ENCODE measurements at places on chromosomes 3 and 15. TPM values are rescaled to one million over a fixed set of nuclear protein-coding genes. Genes with fewer than 3 reads are reported as not detected.

ZIC1 gene
- not detected for total RNA-seq

DNA sequence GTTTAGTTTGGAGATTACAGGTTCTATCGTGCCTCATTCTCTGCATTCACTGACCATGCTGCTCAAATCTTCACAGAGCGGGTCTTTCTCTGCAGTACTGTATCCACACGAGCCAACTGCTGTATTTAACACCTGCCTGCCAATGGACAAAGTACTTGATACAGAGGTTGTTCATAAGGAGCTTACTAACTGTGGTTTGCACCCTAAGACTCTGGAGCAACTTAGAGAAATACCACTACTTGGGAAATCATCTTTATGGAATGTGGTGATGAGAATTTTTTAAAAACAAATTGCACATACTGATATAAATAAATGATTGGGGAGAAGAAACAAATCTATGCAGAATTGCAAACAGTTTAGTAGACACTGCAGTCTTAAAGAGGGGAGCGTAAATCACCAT lies 90.0 kb downstream of the PPP2R3A start:
- H3K27ac ChIP-seq: no peak overlapping the region
- DNase-seq: no peak
- no peaks in the 10 kb centered on the region for H3K4me1 ChIP-seq
- no peak overlapping the region for H3K4me3 ChIP-seq
- no peaks in the 10 kb centered on the region for H3K27me3 ChIP-seq

- no peaks in the 10 kb centered on the region for H3K36me3 ChIP-seq
- no peak for DNase-seq
- H3K4me1 ChIP-seq: no peaks in the 10 kb centered on the region
- no peaks in the 10 kb centered on the region for H3K27me3 ChIP-seq
Observed at GRCh38 chr3:30980993-30981392, 86.5 kb upstream of the GADL1 start.

- H3K27me3 ChIP-seq: no peaks in the 10 kb centered on the region
- no peak overlapping the region for H3K4me3 ChIP-seq
- no peaks in the 10 kb centered on the region for H3K36me3 ChIP-seq
- H3K4me1 ChIP-seq: no peaks in the 10 kb centered on the region
Observed at GRCh38 chr3:97125902-97126499, 311.6 kb downstream of the EPHA6 start.

DNA sequence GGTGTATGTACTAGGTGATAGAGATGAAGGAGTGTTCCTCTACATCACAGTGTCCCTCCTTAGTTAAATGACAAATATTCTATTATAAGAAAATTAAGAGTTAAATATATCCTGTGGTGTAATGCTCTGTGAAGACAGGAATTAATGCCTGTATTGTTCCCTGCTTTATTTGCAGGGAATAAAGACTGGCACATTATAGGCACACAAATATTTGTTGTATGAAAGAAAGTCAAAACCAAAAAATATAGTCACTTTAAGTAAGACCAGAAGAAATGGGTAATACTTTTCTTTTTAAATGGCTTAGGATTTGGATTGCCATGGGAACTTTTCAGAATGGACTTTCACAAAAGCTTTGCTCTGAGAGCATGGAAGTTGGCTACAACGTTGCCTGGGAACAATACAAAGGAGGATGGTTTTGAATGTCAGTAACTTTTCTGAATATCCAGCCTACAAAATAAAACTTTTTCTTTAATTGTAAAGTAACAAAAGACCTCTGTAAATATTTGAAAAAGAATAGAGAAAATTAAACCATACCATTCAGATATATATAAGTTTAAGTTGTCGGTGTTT lies 158.0 kb upstream of the P2RY1 start:
- no peak overlapping the region for H3K27ac ChIP-seq
- H3K4me3 ChIP-seq: no peak overlapping the region
- H3K4me1 ChIP-seq: peaks cover 2% of the 10 kb centered on the region
- H3K27me3 ChIP-seq: no peaks in the 10 kb centered on the region
- no peaks in the 10 kb centered on the region for H3K36me3 ChIP-seq
- no peak for DNase-seq

MUC20 gene
- total RNA-seq: 0.81 TPM

GOLGA8G gene
- total RNA-seq: not detected

- no peaks in the 10 kb centered on the region for H3K27me3 ChIP-seq
- H3K4me3 ChIP-seq: no peak overlapping the region
- H3K27ac ChIP-seq: no peak overlapping the region
- no peak for DNase-seq
Observed at GRCh38 chr3:131883086-131883485, 151.7 kb downstream of the CPNE4 start.

PIAS1 gene
- 32.3 TPM for total RNA-seq

BFSP2 gene
- not detected for total RNA-seq

DNA sequence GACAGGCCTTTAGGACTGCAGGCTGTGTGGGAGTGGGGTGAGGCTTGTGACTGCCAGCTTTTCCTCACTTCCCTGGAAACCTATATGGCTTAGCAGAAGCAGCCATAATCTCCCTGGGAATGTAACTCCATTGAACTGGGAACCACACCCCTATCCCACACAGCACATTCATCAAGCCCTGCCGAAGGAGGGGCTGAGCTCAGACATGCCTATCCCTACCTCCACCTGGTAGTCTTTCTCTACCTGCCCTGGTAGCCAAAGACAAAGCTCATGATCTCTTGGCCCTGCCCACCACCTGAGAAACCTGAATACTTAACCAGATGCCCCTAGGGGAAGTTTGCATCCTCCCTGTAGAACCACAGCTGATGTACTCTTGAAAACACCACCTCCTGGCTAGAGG lies 219.8 kb downstream of the UNC13C start:
- H3K36me3 ChIP-seq: no peaks in the 10 kb centered on the region
- H3K4me1 ChIP-seq: no peaks in the 10 kb centered on the region

DNA sequence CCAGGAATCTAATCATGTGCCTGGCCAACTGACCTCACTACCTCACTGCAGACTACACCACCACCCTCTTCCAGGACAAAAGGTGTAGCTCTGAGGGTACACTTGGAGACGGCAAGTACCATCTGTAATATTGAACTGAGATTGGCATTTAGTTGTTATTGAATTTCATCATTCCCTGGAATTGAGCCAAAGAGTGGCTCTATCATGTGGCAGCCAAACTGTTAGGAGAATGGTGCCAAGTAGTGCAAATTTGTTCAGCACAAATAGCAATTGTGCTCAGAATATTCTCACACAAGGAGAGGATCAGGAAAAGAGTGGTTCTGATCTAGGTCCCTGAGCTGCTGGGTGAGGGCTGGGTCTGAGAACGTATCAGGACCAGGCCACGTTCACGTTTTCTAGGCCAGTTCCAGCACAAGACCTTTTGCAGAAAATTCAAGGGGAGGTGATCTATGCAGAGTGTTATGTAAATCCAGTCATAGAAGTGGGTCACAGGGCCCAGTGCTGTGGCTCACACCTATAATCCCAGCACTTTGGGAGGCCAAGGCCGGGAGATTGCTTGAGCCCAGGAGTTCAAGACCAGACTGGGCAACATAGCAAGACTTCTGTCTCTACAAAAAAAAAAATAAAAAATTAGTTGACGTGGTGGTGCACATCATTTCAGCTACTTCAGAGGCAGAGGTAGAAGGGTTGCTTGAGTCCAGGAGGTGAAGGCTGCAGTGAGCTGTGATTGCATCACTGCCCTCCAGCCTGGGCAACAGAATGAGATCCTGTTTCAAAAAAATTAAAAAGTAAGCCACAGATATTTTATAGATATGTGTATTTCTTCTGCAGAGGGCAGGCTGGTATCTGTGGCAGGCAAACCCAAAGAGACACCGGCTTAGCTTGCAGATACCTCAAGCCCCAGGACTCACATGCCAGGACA lies 31.9 kb upstream of the CFAP161 start:
- no peak for DNase-seq
- H3K27ac ChIP-seq: no peak overlapping the region
- H3K27me3 ChIP-seq: no peaks in the 10 kb centered on the region
- peaks cover 13% of the 10 kb centered on the region for H3K4me1 ChIP-seq

- no peak for DNase-seq
- H3K4me3 ChIP-seq: no peak overlapping the region
- no peaks in the 10 kb centered on the region for H3K36me3 ChIP-seq
- H3K27ac ChIP-seq: no peak overlapping the region
- no peaks in the 10 kb centered on the region for H3K4me1 ChIP-seq
Observed at GRCh38 chr15:47027322-47027946, 689.9 kb upstream of the SEMA6D start.

- no peak overlapping the region for H3K4me3 ChIP-seq
- no peaks in the 10 kb centered on the region for H3K36me3 ChIP-seq
- no peak overlapping the region for H3K27ac ChIP-seq
Observed at GRCh38 chr15:68316061-68316804, 38.7 kb downstream of the FEM1B start.

SAMD7 gene
- total RNA-seq: not detected

CACNA2D2 gene
- not detected for total RNA-seq

ZCWPW2 gene
- total RNA-seq: 0.40 TPM

GRCh38 chr3:32310918-32311839 lies 72.7 kb downstream of the CMTM8 start:
- peaks cover 9% of the 10 kb centered on the region for H3K4me1 ChIP-seq
- H3K27me3 ChIP-seq: no peaks in the 10 kb centered on the region
- no peak overlapping the region for H3K27ac ChIP-seq
- H3K36me3 ChIP-seq: no peaks in the 10 kb centered on the region
- no peak for DNase-seq

DNA sequence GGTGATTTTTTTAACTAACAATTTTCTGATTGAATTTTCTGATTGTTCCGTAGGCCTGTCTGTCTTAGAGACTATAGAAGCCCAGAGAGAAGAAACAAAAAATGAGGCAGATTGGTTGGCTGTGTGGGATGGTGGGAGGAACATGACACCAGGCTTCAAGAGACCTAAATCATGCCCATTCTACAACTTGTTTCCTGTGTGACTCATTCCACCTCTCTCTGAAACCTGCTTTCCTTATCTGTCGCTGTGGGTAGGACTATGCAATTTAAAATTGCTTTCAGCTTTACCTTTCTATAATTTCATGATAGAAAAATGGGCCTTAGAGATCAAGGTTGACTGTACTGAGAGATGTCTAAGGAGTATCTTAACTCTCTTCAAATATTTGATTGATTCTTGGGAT lies 44.5 kb downstream of the OXNAD1 start:
- no peaks in the 10 kb centered on the region for H3K27me3 ChIP-seq
- no peak overlapping the region for H3K4me3 ChIP-seq
- peaks cover 5% of the 10 kb centered on the region for H3K36me3 ChIP-seq
- H3K4me1 ChIP-seq: peaks cover 4% of the 10 kb centered on the region

STRIT1 gene
- not detected for total RNA-seq

Measured in endothelial cell of umbilical vein (primary cell).